ENCODE measurements at places on chromosomes 16 and 17. TPM values are rescaled to one million over a fixed set of nuclear protein-coding genes. Genes with fewer than 3 reads are reported as not detected.

Gene TMC6
- total RNA-seq: 22.9 TPM

Gene ARL5C
- total RNA-seq: not detected

Gene TOX3
- 17.6 TPM for total RNA-seq

Gene ITGA3
- total RNA-seq: 1.4 TPM

Gene RUNDC3A
- total RNA-seq: 1.2 TPM

Gene VTN
- 0.26 TPM for total RNA-seq

Gene PMP22
- total RNA-seq: not detected

Gene CHCT1
- 0.88 TPM for total RNA-seq

Gene OR1F1
- not detected for total RNA-seq

Gene ATAD5
- 17.4 TPM for total RNA-seq

Gene CDH13
- 2.1 TPM for total RNA-seq

Gene MINK1
- total RNA-seq: 72.1 TPM

Gene DNAH9
- total RNA-seq: 6.2 TPM

Gene KRT27
- not detected for total RNA-seq

Gene CA4
- total RNA-seq: not detected

Gene MYH8
- not detected for total RNA-seq

Gene TGFB1I1
- total RNA-seq: 3.8 TPM

Gene RNF43
- total RNA-seq: 0.04 TPM

Gene SP6
- total RNA-seq: 0.15 TPM

Gene KRTAP1-4
- not detected for total RNA-seq

Gene GNGT2
- 9.6 TPM for total RNA-seq

Gene AANAT
- total RNA-seq: not detected

Gene MT1G
- 10.8 TPM for total RNA-seq

Gene UTS2R
- total RNA-seq: 0.52 TPM

Gene KRTAP3-1
- not detected for total RNA-seq

Gene FBXW10
- total RNA-seq: not detected

Gene TEKT3
- not detected for total RNA-seq

Gene EMC6
- 70.9 TPM for total RNA-seq

Gene LGALS9B
- not detected for total RNA-seq

Gene DPH1
- total RNA-seq: 51.1 TPM

Gene CCL7
- not detected for total RNA-seq

Gene MYH11
- not detected for total RNA-seq

Gene SYT17
- 0.24 TPM for total RNA-seq

Gene TEKT1
- total RNA-seq: not detected

Gene ZNF500
- total RNA-seq: 19.1 TPM

Gene PPP4C
- total RNA-seq: 127 TPM

Gene PTX4
- not detected for total RNA-seq

Gene HSD17B2
- total RNA-seq: 4.9 TPM

Gene DOC2B
- 0.39 TPM for total RNA-seq

Gene ABCC11
- 0.13 TPM for total RNA-seq

Gene CRAMP1
- 33.0 TPM for total RNA-seq

Gene ABCA6
- 3.5 TPM for total RNA-seq

Gene EMP2
- total RNA-seq: 15.9 TPM

Gene CNGB1
- not detected for total RNA-seq

Gene CCL1
- not detected for total RNA-seq

Gene EPOP
- total RNA-seq: 5.9 TPM

Gene PRCD
- not detected for total RNA-seq
